T-cell (primary cell): ENCODE measurements at places on chromosomes 12 and 14. TPM values are rescaled to one million over a fixed set of nuclear protein-coding genes. Genes with fewer than 3 reads are reported as not detected.

Gene PRIMA1
- not detected for total RNA-seq

Gene EIF2B2
- total RNA-seq, result 31.5 TPM

Gene RASSF9
- not detected for total RNA-seq

Gene IFI27L2
- 18.2 TPM for total RNA-seq

DNA sequence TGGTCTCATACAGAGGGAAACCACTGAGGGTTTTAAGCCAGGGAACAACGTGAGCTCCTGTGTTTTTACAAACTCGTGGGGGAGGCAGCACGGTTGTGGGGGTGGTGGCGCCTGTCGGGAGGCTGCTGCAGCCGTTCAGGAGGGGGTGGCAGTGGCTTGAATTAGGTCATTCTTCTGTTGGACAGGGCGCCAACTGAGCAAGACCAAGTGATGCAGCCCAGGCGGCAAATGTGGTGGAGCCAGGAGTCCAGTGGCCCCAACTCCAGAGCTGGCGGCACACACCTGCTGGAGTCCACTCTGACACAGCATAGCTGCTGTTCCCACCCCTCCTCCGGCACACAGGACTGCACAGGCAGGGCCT lies 27.8 kb downstream of the FBRSL1 start:
- no peak overlapping the region for H3K4me3 ChIP-seq
- H3K27me3 ChIP-seq, result no peaks in the 10 kb centered on the region
- DNase-seq, result no peak
- peaks cover 5% of the 10 kb centered on the region for H3K4me1 ChIP-seq
- peaks cover 8% of the 10 kb centered on the region for H3K36me3 ChIP-seq

GRCh38 chr12:3950714-3951320 lies 77.6 kb upstream of the PARP11 start:
- DNase-seq, result no peak
- peaks cover 47% of the 10 kb centered on the region for H3K4me1 ChIP-seq
- H3K4me3 ChIP-seq, result no peak overlapping the region
- no peaks in the 10 kb centered on the region for H3K27me3 ChIP-seq

Gene FOXN4
- not detected for total RNA-seq

DNA sequence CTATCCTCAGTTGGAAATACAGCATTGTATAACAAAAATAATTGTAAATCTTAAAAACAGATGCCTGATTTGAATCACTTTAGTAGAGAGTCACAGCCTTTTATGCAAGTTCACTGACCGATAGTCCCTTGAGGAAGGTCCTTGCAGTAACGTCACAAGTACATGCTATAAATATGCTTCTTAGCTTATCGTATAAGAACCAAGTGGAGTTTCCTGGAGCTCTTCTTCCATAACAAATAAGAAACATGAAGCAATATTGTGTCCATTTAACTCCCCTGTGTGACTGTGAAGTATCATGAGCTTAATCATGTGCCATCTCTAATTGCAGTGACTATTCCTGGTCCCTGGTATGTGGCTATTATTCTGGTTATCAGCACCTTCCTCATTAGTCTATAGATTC lies 107.9 kb downstream of the SLC38A4 start:
- H3K4me1 ChIP-seq, result no peaks in the 10 kb centered on the region
- no peaks in the 10 kb centered on the region for H3K27me3 ChIP-seq
- H3K4me3 ChIP-seq, result no peak overlapping the region
- no peaks in the 10 kb centered on the region for H3K36me3 ChIP-seq

GRCh38 chr12:109418848-109419480 lies 58.1 kb downstream of the KCTD10 start:
- no peaks in the 10 kb centered on the region for H3K4me1 ChIP-seq
- H3K27ac ChIP-seq, result no peak overlapping the region
- H3K27me3 ChIP-seq, result peaks cover 22% of the 10 kb centered on the region
- no peaks in the 10 kb centered on the region for H3K36me3 ChIP-seq
- no peak overlapping the region for H3K4me3 ChIP-seq

- DNase-seq, result no peak
- no peak overlapping the region for H3K27ac ChIP-seq
- H3K36me3 ChIP-seq, result peaks cover 25% of the 10 kb centered on the region
- no peaks in the 10 kb centered on the region for H3K27me3 ChIP-seq
- H3K4me1 ChIP-seq, result no peaks in the 10 kb centered on the region
- H3K4me3 ChIP-seq, result no peak overlapping the region
Observed at GRCh38 chr14:75702616-75703261, 41.7 kb downstream of the TTLL5 start.

Gene ARPC3
- 177 TPM for total RNA-seq

GRCh38 chr14:44960646-44961045 lies 1.1 kb downstream of the KLHL28 start:
- H3K4me3 ChIP-seq, result peak overlapping the region; percentile 95
- peak overlapping the region; percentile 85 for H3K27ac ChIP-seq
- peaks cover 19% of the 10 kb centered on the region for H3K4me1 ChIP-seq
- H3K36me3 ChIP-seq, result no peaks in the 10 kb centered on the region

Gene WSCD2
- 0.06 TPM for total RNA-seq

Gene SMIM41
- total RNA-seq, result not detected

GRCh38 chr12:67482751-67483661 lies 165.5 kb upstream of the DYRK2 start:
- no peaks in the 10 kb centered on the region for H3K36me3 ChIP-seq
- peak overlapping the region; percentile 58 for H3K27ac ChIP-seq
- peaks cover 32% of the 10 kb centered on the region for H3K4me1 ChIP-seq
- no peak overlapping the region for H3K4me3 ChIP-seq
- peak; percentile 89 for DNase-seq
- H3K27me3 ChIP-seq, result no peaks in the 10 kb centered on the region
